ENCODE measurements at places on chromosomes 11 and 22.

- no peak for DNase-seq
Observed at GRCh38 chr22:35085621-35086020, 19.7 kb downstream of the ISX start.

DNA sequence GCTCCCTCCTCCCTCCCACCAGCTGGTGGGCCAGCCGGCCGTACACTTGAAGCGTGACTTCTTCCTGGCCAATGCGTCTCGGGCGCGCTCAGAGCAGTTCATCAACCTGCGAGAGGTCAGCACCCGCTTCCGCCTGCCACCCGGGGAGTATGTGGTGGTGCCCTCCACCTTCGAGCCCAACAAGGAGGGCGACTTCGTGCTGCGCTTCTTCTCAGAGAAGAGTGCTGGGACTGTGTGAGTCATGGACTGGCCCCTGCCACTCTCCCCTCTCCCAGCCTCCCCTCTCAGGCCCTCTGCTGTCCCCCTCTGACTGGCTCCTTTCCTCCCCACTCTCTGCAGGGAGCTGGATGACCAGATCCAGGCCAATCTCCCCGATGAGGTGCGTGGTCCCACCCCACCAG, 24.7 kb downstream of the CAPN1 start:
- DNase-seq, result no peak

- no peak for DNase-seq
Observed at GRCh38 chr11:62390237-62390636, 28.6 kb upstream of the SCGB1A1 start.

- no peak for DNase-seq
Observed at GRCh38 chr11:45599161-45599943, 66.1 kb downstream of the CHST1 start.

DNA sequence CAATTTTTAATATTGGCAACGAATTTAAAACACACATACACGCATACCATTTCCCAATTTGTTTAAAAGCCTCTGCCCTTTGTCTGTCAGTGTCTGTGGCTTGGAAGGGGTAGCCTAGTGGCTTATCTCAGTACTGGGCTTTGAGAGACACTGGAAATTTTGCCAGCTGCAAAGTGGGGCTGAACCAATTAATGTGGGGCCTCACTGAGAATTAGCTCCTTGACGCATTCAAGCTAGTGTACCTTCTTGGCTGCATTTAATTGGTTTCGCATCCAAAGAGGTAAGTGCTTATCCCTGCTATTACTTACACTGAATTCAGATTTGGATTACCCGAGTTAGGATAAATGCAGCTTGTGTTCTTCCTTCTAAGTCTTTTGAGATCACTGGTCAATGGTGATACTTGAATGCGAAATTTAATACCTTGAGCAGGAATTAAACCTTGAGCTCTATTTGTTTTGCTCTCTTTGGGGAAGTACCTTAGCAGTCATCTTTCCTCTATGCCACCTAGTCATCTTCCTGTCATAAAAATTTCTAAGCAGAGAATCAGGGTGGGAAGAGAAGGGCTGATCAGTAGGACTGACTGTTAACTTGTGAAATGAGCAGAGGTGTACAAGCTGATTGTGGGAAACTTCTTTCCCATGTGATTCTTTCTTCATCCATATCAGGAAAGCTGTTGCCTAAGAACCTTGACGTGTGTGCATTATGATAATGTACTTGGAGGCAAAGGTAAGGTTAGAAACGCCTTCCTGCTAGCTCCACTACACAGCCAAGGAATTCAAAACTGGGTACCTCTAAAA, 187.7 kb upstream of the E2F8 start:
- DNase-seq, result no peak

DNA sequence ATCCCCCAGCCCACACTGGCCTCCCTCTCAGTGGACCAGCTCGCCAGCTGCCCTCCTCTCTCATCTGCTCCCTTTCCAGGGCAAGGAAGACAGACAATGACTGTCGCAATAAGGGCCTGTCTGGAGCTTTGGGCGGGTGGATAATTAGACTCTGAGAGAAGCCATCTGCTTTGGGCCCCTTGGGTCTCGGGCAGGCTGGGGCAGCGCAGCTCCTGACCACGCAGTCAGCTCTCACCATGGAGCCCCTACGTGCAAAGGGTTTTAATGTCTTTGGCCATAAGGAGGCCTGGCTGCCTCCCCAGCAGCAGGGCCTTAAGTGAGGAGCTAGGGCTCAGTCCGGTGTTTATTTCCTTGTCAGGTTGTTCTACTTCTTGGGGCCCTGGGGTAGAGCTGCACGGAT, 153.9 kb downstream of the CHST1 start:
- DNase-seq, result no peak

All from stimulated activated CD4-positive, alpha-beta T cell treated with anti-CD3 and anti-CD28 coated beads, Interleukin-15, amount 100 ng/mL, for 48 hours (primary cell).